ENCODE measurements at places on chromosomes 7 and 10.

- no peak for DNase-seq
These were observed 107.0 kb upstream of the PRSS1 start for GRCh38 chr7:142642316-142642715.

DNA sequence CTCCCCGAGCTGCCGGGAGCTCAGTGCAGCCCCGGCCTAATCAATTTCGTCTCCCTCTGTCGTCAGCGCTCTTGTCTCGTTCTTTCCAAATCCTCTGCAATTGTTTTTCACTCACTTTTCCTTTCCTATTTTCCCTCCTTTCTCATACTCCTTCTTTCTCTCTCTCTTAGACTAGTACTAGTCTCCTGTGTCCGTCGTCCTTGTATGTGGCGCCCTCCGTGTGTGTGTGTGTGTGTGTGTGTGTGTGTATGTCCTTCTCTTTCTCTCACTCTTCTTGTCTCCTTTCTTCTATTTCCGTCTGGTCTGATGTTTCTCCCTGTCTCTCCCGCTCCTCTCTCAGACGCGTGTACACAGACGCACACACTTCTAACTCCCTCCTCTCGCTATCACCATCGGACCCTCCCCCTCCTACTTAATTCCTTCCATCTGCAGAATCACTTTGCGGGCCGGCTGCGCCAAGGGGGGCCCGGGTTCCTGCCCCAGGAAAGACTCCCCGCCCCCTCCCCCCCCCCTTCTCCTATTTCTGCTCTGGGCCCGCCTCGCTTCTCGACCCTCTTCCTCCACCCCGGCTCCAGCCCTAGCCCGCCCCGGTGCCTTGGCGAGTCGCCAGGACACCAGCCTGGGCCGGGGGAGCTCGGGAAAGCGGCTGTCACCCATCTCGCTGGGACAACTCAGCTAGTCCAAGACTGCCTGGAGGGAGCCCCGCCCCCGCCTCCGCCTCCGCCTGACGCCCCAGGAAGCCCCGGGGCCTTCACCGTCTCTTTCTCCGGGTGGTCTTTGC is 743 bp upstream of the ZCCHC24 start:
- DNase-seq = peak; percentile 54

DNA sequence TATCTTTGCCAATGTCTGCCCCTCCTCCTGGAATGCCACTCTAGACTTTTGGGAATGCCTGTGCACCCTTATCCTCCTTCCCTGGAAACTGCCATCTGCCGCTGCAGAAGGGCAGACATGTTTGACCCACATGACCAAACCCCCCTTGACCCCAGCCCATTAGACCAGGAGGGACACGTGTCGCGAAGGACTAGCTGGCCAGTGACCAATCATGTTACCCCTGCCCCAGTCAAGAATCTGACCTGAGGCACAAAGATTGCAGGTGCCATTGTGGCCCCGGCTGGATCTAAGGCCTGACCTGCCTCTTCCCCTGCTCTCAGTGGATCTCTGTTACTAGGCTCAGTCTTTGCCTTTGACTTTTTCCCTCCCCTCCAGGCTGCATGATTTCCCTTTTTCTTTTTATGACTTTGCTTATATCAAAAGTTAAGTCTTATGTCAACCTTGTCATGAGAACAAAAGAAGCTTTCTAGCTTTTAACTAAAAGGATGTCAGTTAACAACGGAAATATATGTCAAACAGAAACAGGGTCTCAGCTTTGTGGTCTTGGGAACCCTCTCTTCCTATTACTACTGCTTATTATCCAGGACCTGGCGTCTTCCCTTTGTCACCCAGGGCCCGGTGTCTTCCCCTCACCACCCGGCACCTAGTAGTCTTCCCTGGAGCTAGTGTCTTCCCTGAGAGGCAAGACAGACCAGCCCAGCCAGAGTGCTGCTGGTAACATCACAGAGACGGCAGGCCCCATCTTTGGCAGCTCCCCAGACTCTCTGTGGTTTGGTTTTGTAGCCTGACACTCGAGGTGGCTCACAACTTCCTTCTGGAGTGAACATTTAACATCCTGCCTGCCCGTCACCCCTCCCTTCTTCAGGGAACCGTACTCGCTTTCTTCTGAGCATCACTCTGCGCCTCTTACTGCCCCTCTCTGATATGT is 24.4 kb upstream of the PPIF start:
- DNase-seq = peak; percentile 90

DNA sequence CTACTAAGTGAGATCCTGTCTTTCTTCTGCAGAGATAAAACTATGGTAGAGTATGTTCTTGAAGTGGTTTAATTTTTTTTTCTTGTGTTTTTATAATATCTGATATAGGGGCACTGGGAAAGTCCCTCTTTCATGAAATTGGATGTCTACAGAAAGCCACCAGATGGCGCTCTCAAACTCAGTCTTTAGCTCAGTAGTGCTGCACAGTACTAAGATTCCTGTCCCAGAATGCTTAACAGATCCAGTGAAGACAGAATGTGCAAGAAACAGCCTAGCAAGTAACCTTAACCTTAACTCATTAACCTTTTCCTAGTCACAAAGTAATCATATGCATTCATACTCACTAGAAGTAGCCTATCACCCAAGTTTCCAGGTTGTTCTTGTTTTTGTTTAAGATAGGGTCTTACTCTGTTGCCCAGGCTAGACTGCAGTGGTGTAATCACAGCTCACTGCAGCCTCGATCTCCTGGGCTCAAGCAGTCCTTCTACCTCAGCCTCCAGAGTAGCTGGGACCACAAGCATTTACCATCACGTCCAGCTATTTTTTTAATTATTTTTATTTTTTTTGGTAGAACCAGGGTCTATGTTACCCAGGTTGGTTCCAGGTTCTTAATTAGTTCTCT is 56.7 kb downstream of the IDE start:
- DNase-seq = peak; percentile 85

DNA sequence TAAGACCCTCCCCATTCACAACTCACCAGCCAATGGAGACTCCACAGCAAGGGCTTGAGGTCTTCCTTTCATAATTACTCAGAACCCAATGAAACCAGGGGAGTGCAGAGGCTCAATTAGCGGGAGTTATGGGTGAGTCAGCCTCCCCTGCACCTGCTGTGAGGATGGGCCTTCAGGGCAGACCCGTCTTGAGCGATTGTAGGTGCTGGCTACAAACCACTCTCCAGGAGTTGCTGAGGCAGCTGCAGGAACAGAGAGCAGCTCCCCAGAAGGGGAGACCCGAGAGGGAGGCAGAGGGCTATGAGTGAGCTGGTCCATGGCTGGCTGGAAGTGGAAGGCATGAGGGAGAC is 58.5 kb upstream of the SORCS3 start:
- DNase-seq = no peak

DNA sequence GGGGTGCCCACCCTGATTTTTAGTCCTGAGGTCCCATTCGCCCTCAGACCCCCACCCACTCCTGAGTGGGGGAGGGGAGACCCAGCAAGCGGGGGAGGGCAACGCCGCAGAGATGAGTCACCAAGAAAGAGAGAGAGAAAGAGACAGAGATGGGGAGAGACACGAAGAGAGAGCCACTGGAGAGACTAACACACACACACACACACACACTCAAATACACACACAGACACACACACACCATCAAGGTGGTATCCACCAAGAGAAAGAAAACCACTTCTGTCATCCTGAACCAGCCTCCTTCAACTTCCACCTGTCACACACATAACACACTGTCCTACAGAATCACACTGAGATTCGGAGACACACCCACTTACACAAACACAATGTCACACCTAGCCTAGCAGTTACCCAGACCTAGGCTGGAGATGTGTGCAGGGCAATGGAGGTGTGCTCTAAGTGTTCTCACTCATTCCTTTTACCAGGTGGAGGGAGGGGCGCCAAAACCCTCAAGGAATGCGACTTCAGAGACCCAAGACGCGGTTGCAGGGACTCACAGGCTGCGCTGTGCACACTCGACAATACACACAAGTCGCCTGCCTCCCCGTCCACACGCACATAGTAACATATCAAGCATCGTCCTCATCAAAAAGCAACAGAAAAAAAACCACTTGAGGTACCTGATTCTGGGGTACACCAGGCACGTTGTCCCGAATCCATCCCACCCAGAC is 3.9 kb upstream of the VGF start:
- DNase-seq = no peak

- peak; percentile 73 for DNase-seq
These were observed 3.0 kb upstream of the PSAP start for GRCh38 chr10:71854031-71854430.

DNA sequence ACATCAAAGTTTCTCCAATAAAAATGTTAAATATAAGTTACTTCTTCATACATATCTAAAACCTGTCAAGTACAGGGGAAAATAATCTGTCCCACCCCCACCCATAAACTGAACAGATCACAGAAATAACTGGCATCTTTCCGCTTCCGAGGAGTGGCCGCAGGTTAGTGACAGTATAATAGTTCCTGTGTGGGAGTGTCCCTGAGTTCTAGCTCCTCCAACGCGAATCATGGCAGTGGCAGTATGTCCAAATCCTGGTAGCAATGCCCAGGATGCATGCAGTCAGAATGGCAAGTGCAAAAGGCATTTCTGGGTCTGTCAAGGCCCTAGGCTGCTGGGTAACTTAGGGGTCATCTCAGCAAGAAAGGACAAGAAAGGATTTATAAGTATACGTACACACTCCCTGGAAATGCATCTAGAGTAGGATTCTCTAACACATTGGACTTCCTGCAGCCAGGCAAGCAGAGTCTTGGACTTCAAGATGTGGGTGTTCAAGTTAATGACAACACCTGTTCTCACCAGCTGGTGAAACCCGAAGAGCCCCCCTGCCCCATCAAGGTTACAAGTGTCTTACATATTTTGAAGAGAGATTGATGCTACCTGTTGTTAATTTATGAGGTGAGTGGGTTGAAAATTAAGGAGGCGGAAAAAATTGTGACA is 94.4 kb upstream of the COL1A2 start:
- DNase-seq = peak; percentile 41

GRCh38 chr10:69668721-69669120 is 38.7 kb downstream of the FAM241B start:
- no peak for DNase-seq

DNA sequence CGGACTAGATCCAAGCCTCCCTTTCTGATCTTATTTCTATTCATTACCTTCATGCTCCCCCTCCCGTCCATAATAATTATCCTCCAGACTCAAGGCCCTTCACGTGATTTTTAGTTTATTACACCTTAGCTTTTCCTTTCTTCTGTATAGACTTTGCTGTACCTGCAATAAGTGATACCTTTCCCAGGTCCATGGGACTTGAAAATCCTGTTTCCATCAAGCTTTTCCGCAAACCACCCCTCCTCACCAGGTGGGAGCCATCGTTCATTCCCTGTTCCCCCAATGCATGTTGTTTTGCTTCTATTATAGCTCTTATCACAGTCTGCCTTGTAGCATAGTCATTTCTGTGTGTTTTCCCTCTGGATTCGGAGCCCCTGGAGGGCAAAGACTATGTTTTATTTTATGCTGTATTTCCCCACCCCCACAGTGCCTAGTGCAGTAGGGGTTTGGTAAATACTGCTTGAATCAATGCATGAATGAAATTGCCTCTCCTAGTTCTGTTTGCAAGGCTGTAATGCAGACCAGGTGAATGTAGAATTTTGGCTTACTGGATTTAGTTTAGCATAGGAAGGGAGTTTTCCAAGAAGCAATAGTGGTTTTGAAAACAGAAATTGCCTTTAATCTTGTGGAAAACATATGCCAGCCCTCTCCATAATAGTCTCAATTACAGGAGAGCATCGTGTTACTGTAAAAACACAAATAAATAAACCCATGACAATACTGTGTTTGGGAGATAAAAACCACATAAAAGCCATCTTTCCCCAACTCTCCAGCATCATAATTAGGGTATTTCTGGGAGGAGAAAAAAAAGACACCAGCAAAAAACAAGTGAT is 213.4 kb downstream of the AUTS2 start:
- no peak for DNase-seq

DNA sequence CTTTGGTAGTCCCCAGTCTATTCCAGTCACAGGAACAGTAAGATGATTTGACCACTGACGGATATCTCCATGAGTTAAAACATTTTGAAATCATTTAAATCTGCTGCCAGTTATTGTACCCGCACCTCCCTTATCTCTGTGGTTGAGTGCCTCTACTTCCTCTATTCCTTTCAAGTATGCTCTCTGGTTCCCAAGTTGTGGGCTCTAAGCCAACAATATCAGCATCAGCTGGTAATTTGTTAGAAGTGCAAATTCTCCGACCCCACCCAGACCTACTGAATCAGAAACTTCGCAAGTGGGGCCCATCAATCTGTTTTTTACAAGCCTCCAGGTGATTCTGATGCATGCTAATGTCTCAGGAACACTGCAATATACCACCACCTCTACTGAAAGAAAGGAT is 235.5 kb downstream of the CCSER2 start:
- no peak for DNase-seq

GRCh38 chr10:11026773-11027172 is 9.1 kb downstream of the CELF2 start:
- DNase-seq = peak; percentile 32

- no peak for DNase-seq
These were observed 40.9 kb downstream of the BMPER start for GRCh38 chr7:33946094-33946699.

GRCh38 chr10:34538281-34538829 is 276.7 kb downstream of the PARD3 start:
- peak; percentile 50 for DNase-seq

DNA sequence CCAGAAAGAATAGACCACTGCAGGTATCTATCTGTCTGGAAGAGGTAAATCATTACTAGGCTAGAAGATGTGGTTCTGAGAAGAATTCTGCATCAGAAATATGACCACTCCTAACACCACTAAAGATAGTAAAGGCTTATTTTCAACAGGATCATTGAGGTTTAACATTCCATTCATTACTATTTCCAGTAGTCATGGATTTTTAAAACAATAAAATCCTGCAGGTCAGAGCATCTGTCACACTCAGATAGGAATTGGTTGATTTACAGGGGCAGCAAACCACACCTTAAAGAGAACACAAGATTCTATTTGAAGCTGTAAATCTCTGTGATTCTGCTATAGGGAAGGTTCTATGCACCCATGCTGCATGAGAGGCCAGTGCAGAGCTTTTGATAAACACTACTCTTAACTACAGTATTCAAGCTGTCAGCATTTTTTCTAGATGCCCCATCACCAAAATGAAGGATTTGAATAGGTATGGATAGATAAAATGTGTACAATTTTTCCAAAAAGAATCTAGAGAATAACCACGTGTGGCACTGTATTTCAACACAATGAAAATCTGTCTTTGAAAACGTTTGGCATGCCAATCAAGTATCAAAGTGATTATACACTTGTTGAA is 14.6 kb downstream of the LRRC17 start:
- no peak for DNase-seq

- no peak for DNase-seq
These were observed 399.4 kb downstream of the PLXDC2 start for GRCh38 chr10:20215547-20216152.

DNA sequence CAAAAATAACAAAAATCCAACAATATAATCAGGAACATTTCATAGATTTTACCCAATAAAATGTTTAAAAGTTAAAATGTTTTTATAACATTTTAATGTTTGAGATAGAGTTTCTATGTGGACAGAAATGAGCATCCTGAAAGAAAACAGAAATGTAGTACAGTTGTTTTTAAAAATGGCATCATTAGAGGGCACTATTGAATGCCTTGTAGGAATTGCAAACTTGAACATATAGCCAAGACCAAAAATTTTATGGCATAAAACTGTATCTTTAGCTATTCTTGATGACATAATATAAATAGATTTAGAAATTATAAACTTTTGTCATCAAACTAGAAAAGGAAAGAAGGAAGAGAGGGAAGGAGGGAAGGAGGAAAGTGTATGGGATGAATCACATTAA is 1372.7 kb downstream of the GATA3 start:
- DNase-seq = no peak

- no peak for DNase-seq
These were observed 105.4 kb upstream of the KIF5B start for GRCh38 chr10:32161586-32161985.

GRCh38 chr10:373015-373414 is 237.8 kb downstream of the ZMYND11 start:
- peak; percentile 50 for DNase-seq

Data from GM23248 (cell line).